ENCODE measurements at places on chromosomes 16 and 17.

- DNase-seq, result no peak
Observed at GRCh38 chr17:917391-917811, 62.2 kb downstream of the NXN start.

- no peak for DNase-seq
Observed at GRCh38 chr17:69567130-69567529, 152.6 kb downstream of the MAP2K6 start.

DNA sequence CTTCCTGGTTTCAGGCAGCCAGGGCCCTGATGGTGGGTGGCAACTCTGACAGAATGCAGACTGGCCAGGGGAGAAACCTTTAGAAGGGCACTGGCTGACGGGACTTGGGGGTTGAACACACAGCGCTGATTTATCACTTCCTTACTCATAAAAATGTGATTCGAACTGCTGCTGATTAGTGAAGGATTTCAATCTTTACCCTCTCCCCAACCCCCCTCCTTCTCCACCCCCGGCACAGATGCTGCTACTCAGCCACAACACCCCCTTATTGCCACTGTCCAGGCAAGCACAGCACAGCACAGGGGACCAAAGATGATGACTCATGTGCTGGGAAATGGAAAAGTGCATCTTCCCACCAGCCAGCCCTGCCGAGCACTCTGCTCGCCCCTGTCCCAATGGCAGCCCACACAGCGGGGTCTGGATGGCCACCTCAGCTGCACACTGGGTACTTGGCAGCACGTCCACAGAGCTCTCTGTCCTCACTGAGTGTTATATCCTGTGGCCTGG, 70.1 kb downstream of the SMG6 start:
- DNase-seq, result peak; percentile 62

DNA sequence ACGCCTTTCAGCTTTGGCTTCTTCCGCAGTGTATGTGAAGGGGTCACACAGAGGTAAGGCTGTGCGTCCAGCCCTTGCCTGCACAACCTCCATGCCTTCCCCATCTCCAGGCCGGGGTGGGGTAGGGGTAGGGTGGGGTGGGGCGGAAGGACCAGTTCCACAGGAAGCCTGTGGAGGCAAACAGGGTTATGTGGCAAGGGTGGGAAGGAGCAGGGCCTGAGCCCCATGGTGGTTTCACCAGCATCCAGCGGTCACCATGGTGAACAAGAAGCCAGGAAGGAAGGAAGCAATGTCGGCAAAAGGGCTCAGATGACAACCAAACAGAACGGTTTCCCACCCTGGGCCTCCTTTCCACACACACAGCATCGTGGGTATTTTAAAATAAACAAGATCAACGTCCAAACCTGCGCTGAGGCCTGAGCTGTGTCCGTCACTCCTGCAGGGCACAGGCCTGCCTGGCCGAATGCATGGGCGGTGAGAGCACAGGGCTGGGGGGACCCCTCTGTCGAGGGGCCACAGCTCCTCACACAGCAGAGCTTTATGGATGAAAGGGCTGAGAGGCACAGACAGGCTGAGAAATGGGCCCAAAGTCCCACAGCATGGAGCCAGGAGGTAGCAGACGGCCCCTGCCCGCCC, 80.5 kb downstream of the ZNF778 start:
- DNase-seq, result no peak

GRCh38 chr16:2170587-2171435, 15.2 kb downstream of the TRAF7 start:
- DNase-seq, result no peak

Data from osteoblast (primary cell).